NCI-H460 (cell line): ENCODE measurements at places on chromosomes 5 and 9.

DNA sequence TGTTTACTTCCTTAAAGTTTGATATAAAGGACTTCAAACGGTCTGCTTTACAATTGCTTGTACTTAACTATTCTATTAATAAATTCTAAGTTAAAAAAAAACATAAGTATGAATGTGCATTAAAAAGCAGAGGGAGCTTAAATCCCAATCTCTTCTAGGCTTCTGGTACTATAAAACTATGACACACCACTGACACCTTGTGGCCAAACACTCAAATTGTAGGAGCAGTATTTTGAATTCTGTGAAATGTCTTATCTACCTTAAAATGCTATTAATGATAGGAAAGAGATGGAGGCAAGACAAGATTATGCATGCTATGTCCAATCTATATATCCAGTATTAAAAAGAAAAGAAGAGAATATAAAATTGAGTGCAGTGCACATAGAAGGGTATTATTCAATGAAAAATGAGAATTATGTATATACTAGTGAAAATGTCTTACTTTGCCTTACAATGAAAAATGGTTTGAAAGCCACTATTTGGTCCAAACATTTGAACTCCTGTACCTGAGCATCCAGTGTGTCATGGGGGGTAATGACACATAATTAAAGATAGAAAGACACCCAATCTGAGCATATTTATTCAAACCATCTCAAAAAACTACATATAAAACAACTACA, 87.6 kb downstream of the ERP44 start:
- DNase-seq = peak; percentile 43

- peak; percentile 72 for DNase-seq
Observed at GRCh38 chr9:136799854-136800657, 3.9 kb downstream of the CCDC183 start.

DNA sequence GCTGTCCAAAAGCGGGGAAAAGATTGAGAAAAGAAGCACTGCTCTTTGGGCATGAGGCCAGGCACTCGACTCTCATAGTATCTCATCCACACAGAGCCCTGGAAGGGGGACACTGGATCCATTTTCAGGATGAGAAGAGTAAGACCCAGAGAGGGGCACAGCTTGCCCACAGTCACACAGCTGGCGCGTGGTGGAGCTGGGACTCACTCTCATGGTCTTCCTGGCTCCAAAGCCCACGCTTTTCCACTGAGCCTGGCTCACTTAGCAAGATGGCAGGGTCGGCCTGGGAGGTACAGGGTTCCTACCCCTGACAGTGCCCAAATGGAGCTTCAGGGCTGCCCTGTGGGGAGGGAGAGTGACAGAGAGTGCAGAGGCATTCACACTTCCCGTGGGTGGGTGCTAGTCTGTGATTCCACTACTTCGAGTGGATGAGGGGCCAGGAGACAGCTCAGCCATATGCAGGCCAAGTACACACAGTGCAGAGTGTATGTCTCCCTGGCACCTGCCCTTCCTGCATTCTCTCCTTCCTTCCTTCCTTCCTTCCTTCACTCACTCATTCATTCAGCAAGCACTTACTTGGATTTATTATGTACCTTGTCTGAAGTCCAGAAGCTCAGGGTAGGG, 18.3 kb upstream of the IGFBPL1 start:
- DNase-seq = no peak

GRCh38 chr9:94084314-94084713, at the start of gene PTPDC1:
Gene PTPDC1, plus strand, starts transcription at chr9:94084464. Its CDS starts 67 bp downstream, at chr9:94084531.
- DNase-seq = peak; percentile 76

GRCh38 chr9:126490214-126490631, 123.5 kb upstream of the LMX1B start:
- no peak for DNase-seq

DNA sequence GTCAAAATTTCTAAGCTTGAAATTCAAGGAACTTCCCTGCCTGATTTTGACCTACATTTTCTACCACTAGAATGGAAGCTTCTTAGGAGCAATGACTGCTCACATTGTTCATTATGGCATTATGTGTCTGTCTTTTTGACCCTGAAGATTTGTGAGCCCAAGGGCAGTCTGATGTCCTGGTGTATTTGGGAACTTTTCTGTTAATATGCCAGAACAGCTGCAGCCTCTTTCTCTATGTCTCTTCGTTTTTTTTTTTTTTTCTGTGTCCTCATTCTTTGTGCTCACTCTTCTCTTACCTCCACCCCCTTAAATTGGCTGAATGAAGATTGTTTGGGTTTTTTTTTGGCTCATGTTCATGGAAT, 34.8 kb upstream of the TMC1 start:
- no peak for DNase-seq

- DNase-seq = no peak
Observed at GRCh38 chr5:36939969-36940858, 63.6 kb downstream of the NIPBL start.

- DNase-seq = no peak
Observed at GRCh38 chr5:57986761-57987341, 473.0 kb downstream of the PLK2 start.

DNA sequence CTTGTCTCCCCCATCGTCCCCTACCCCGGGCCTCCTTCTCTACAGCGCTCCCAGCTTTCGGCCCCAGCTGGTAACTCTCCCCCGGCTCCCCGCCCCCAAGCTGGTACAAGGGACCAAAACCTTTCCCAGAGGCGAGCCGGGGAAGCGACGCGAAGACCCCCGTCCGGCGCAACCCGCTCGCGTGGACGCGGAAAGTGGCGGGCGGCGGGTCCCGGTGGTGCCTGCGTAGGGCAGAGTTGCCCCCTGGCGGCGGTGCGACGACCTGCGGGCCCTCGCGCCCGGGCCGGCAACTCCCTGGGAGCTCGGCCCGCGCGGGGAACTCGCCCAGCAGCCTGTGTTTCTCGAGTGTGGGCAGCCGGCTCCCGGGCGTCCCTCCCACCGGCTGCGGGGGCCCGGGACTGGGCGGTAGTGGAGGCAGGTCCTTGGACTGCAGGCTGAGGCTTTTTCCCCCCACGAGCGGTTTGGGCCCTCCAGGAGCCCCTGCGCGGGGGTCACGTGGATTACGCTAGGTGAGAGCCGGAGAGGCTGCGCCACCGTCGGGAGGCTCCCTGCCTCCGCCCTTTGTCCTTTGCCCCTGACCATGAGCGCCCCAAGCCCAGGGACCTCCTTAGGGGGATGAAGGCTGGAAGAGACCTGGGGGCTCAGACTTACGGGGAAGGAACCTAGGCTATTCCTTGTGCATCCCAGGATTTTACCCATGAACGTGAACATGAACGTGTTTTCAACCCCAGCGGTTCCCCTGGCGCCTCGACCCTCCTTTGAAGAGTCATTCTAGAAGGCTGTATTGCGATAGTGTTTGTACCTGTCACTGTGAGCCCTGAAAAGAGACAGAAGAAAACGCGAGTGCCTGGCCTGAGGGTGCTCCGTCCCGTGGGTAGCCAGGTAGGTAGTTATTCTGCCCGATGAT, 2.9 kb upstream of the FOXD1 start:
- peak; percentile 53 for DNase-seq

GRCh38 chr9:2628919-2629318, 7.3 kb downstream of the VLDLR start:
- no peak for DNase-seq

DNA sequence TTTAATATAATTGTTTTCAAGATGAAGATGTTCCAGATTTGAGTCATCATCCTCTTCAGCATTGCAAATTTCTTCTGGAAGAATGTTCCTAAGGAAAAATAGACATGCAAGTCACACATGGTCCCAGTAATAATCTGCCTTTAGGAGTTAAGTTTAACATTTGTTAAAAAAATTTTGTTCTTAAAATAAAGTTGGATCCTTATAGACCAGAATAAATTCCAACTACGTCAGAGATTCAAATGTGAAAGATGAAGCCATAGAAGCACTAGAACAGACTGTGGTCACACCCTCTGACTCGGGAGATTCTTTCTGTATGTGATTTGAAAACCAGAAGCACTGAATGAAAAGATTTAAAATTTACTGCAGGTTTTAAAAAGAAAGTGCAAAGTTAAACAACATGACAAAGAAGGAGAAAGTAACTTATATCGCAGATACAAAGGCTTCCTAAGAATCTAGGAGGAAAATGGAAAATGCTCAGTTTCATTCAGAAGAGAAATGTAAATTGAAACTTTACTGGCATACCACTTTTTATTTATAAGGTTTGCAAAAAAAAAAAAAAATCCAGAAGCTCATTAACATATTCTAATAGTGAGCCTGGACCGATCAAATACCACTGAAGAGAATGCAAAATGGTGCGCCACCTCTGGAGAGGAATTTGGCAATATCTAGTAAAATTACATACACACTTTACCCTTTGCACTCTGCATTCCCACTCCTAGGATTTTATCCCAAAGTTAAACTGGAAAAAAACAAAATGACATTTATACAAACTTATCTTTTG, 14.3 kb upstream of the ASPN start:
- DNase-seq = no peak

DNA sequence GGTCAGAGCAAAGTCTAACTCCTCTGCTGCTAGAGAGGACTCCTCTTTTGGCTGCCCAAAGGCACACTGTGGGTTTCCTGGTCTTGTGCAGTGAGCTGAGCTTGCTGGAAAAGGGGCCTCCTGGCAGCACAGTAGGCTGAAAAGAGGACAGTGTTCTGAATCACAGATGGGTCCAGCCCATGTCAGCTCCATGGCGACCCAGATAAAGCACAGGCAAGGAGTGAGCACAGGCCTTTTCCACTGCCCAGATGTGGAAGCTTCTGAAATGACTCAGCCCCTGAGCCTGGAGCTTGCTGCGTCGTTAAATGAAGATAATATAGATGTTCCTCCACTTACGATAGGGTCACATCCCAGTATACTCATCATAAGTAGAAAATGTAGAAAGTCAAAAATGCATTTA, 8.1 kb downstream of the CCDC180 start:
- no peak for DNase-seq

- no peak for DNase-seq
Observed at GRCh38 chr9:110076894-110077725, 130.8 kb downstream of the C9orf152 start.

DNA sequence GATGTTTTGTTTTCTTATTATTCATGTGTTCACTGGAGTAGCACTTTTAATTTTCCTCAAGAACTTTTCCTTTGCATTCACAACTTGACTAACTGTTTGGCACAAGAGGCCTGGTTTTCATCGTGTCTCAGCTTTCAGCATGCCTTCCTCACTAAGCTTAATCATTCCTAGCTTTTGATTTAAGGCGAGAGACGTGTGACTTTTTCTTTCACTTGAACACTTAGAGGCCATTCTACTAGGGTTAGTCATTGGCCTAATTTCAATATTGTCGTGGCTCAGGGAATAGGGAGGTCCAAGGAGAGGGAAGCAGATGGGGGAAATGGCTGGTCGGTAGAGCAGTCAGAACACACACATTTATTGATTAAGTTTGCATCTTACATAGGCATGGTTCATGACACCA, 94.0 kb downstream of the ZNF462 start:
- no peak for DNase-seq

DNA sequence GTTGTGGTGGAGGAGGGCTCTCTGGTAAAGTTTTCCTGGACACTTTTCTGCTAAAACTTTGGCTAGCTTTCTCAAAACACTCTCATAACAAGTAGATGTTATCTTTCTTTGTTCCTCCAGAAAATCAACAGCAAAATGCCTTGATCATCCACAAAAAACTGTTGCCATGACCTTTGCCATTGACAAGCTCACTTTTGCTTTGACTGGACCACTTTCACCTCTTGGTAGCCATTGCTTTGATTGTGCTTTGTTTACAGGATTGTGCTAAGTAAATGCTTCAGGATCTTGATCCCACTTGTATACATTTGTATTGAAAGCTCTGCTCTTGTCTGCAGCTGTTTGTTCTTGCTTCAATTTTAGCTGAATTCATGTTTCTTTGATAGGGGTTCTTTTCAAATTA, 143.9 kb upstream of the NR3C1 start:
- no peak for DNase-seq

GRCh38 chr5:28703651-28704260, 1665.4 kb upstream of the CDH9 start:
- no peak for DNase-seq

DNA sequence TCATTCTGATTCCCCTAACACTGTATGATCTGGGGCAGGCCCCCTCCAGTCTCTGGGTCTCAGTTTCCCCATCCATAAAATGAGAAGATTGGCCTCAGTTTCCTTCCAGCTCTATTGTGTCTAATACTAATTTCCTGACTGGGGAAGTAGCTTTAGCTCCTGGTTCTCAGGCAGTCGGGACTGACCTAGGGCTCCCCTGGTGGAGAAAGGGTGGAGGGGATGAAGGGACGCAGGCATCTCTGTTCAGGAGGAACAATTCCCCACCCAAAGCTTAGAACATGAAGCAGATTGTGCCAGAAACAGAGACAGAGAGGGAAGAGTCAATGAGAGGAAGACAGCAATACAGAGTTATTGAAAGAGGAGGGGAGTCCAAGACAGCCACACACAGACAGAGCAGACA, 14.2 kb upstream of the PTGS1 start:
- DNase-seq = no peak

- no peak for DNase-seq
Observed at GRCh38 chr5:113660206-113660605, 146.7 kb downstream of the YTHDC2 start.

GRCh38 chr9:21831841-21832509, 29.5 kb downstream of the MTAP start:
- DNase-seq = no peak

- no peak for DNase-seq
Observed at GRCh38 chr9:101527066-101527465, 6.6 kb upstream of the RNF20 start.

DNA sequence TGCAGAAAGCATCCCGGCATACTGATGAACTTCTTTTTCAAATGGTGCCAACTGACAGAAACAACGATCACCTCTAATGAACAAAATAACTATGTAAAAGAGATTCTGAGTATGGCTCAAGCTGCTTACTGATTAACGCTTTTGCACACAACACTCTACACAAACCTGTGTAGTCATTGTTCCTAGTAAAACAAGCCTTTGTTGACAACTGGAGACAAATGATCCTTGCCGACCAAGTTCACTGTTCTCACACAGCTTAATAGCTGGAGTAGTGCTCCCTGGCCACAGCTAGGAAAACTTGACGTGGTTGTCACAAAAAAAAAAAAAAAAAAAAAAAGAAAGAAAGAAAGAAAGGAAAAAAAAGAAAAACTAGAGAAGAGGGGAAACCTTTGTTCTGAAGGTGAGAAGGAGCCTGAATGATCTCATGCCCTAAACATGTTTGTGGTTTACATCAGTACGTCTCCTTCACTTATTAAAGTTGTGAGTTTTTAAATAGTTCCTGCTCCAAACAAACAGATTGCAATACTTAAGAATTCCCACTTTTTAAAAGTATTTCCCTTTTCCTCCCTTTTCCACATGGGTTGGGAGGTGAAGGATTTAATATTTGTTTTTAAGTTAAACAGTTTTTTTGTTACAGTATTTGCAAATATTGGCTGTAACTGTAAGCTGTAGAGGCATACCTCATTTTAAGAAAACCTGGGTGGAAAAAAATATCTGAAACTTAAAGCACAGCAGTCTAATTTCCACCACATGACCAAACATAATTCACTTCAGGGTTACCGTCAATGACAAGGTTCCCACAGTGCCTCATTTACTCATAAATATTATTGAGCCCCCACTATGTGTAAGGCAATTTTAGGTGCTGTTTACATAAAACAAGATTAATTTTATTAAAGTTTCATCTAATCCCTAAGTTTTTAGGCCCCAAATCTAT, 63.7 kb downstream of the GLIS3 start:
- no peak for DNase-seq
